T-cell (primary cell): ENCODE measurements at places on chromosomes 2 and 18.

DNA sequence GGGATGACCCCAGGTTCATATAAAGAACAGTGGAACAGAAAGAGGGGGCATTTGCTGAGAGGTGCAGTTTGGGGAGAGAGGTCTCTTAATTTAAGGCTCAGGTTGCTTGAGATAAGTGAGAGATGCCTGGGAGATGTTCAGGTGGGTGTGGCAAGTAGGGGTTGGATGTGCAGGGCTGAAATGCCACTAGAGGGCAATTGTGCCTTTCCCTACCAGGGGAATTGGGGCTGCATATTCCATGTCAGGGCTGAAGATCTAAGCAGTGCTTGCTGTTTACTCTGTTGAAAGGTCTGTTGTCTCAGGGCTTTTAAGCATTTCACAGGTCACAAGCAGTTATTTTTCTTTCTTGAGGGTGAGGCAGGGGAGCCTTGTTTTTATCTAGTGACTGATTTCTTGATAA is 7.8 kb downstream of the CCDC85A start:
- DNase-seq: no peak

DNA sequence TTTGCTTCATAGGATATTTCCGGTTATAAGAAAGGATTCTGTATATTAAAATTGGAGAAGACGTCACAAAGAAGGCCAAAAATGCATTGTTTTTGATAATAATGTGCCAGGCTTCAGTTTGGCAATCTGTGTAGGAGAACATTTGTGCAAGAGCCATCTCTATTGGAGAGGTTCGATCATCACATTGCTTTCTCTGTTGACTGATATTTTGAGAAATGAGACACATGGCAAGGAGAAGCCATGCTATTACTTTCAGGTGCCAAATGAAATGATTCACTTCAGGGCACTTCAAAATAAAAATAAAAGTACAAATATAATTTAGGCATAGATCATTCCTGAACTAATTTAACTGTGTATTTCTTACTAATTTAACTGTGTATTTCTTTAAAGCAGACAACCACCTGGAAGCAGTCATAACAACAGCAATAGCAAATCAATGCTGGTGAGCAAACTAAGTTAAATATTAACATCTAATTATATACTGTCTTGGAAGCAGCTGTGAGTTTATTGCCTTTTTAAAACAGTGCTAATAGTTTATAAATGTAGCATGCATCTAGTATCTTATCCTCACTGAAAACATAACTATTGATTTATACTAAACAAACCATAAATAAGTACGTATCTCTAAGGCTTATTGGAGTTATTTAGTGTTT is 50.2 kb upstream of the CHST9 start:
- DNase-seq: no peak

- DNase-seq: no peak
Observed at GRCh38 chr2:101200676-101201075, 49.5 kb upstream of the TBC1D8 start.

DNA sequence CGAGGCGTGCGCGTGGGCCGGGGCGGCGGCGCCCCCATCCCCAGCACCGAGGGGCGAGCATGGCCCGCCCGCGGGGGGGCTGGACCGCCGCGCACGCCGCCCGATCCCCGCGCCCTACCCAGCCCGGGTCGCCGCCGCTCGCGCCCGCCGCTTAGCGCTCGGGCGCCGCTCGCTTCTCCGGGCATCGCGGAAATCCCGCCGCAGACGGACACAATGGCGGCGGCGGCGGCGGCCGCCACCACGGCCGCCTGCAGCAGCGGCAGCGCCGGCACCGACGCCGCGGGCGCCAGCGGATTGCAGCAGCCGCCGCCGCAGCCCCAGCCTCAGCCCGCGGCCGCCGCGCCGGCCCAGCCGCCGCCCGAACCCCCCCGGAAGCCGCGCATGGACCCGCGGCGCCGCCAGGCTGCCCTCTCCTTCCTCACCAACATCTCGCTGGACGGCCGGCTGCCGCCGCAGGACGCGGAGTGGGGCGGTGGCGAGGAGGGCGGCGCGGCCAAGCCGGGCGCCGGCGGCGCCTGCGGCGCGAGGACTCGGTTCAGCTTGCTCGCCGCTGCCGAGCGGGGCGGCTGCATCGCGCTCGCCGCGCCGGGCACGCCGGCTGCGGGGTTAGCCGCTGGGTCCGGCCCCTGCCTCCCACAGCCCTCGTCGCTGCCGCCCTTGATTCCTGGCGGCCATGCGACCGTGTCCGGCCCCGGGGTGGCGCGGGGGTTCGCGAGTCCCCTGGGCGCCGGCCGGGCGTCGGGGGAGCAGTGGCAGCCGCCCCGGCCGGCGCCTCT is 453 bp downstream of the CABLES1 start:
- DNase-seq: no peak
